ENCODE measurements at places on chromosomes 11 and 22.

GRCh38 chr11:26743622-26744021 lies 21.8 kb upstream of the SLC5A12 start:
- DNase-seq, result no peak

- no peak for DNase-seq
These were observed 452.3 kb downstream of the RAB38 start for GRCh38 chr11:87722756-87723565.

- no peak for DNase-seq
These were observed 40.9 kb upstream of the ARFGAP3 start for GRCh38 chr22:42897960-42898359.

DNA sequence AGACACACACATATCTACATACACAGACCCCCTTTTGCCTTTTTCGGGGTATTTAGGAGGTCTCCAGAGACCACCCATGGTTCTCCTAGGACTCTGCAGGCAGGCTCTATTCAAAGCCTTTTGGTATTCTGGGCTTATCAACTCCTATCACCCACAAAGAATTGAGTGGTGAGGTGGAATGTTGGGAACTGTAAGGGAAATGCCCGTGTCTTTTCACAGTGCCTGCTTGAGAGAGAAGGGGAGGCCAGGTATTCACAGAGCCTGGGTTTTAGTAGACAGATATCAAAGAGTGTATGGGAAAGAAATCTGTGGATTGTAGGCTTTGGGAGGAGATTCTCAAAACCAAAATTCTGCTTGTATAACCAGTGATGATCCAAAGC lies 44.0 kb upstream of the CSNK2A3 start:
- DNase-seq, result no peak

DNA sequence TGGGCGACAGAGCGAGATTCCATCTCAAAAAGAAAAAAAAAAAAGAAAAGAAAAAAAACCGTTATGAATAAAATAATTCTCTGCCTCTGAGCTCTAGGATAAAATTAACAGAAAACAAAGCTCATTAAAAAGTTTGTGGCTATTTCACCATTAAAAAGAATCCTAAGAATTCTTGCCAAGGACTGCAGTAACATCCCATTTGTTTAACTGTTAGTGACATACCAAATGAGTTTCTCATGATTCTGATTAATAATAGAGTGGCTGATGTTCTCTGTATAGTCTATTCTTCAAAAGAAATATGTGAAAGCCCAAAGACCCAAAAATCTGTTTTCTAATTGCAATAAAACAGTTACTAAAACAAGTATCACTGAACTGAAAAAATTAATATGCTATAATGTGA lies 19.7 kb downstream of the CLNS1A start:
- no peak for DNase-seq
